ENCODE measurements at places on chromosomes 4 and X.

- H3K4me1 ChIP-seq, result no peaks in the 10 kb centered on the region
- no peaks in the 10 kb centered on the region for H3K36me3 ChIP-seq
- DNase-seq, result no peak
Observed at GRCh38 chrX:129556806-129557315, 16.8 kb downstream of the OCRL start.

DNA sequence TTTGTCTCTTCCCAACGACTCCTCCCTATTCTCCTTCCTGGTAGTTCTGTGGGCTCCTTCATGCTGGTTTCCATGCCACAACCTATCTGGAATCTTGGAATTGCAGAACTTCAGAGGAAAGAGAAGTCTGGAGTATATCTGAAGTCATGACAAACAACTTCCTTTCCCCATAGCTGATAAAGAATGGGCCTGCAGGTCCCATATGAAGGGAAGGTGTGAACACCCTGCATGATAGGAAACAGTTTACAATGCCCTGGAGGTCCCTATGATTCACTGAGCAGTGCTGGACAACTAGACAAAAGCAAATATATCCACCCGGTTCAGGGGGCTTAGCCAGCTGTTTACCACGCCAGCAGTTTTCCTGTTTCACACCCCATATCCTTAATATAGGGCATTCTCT is 19.4 kb downstream of the FAM9C start:
- H3K36me3 ChIP-seq, result no peaks in the 10 kb centered on the region
- peak overlapping the region; percentile 11 for H3K27ac ChIP-seq
- DNase-seq, result no peak
- H3K4me1 ChIP-seq, result peaks cover 62% of the 10 kb centered on the region
- H3K4me3 ChIP-seq, result no peak overlapping the region
- H3K27me3 ChIP-seq, result no peaks in the 10 kb centered on the region

- H3K36me3 ChIP-seq, result no peaks in the 10 kb centered on the region
- H3K27me3 ChIP-seq, result no peaks in the 10 kb centered on the region
- peak overlapping the region; percentile 56 for H3K27ac ChIP-seq
- no peak overlapping the region for H3K4me3 ChIP-seq
- DNase-seq, result peak; percentile 70
Observed at GRCh38 chr4:110165382-110166286, 32.8 kb downstream of the ELOVL6 start.

DNA sequence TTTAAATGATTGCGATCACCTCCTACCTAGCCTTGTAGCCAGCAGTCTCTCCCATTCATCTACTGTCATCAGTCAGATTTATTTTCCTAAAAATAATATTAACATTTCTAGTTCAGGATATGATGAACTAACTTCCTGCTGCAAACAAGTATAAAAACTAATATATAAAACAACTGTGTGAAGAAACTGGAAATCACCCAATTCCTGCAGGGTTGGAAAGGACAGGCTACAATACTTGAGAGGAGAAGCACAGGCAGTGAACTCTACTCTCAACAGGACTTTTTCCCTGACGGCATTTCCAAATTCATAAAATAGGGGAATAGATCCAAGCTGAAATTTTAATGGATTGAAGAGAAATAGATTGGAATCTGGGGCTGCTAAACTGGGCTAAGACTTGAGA is 14.2 kb upstream of the BBS12 start:
- H3K36me3 ChIP-seq, result no peaks in the 10 kb centered on the region
- no peak for DNase-seq
- no peak overlapping the region for H3K4me3 ChIP-seq
- H3K27ac ChIP-seq, result no peak overlapping the region
- H3K27me3 ChIP-seq, result no peaks in the 10 kb centered on the region
- H3K4me1 ChIP-seq, result no peaks in the 10 kb centered on the region

DNA sequence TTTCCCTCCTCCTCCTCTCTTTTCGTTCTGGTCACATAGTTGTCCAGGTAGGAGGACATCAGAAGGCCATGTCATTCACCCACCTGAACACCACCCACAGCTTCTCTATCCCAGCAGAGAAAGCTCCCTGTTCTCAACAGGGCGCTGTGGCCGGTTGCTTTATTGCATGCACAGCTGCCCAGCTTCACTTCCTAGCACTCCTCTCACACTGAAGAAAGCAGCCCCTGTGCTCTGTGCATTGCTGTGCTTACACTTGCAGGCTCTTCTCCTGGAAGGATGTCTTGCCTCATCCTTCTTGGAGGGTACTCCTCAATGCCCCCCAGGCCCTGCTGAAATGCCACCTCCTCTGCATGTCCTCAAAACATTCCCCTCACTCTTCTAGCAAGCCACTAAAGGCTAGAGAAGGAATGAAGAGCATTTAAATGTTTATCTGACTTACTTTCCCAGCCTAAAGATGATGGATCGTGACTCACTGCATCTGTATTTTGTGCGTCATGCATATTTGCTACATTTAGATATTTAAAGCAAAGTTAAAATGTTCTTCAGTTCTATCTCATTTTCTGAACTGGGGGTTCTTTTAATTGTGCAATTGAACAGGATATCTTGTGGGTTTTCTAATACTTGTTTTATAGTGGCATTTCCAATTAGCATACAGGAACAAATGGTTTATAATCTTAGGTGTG is 186.4 kb upstream of the PUDP start:
- no peak for DNase-seq
- no peaks in the 10 kb centered on the region for H3K27me3 ChIP-seq
- no peak overlapping the region for H3K4me3 ChIP-seq
- no peaks in the 10 kb centered on the region for H3K36me3 ChIP-seq
- no peaks in the 10 kb centered on the region for H3K4me1 ChIP-seq

- no peaks in the 10 kb centered on the region for H3K36me3 ChIP-seq
- H3K4me1 ChIP-seq, result no peaks in the 10 kb centered on the region
- no peak within 1 kb of the TSS for H3K4me3 ChIP-seq
- peak; percentile 20 for DNase-seq
Observed at GRCh38 chr4:151325111-151325948, at the start of gene SH3D19. TSS of gene SH3D19 (minus strand) at chr4:151325605. CDS start at chr4:151325352, 253 bp downstream.

- no peak for DNase-seq
- no peaks in the 10 kb centered on the region for H3K4me1 ChIP-seq
- no peaks in the 10 kb centered on the region for H3K36me3 ChIP-seq
- H3K27me3 ChIP-seq, result no peaks in the 10 kb centered on the region
Observed at GRCh38 chrX:43666311-43666912, 10.3 kb downstream of the MAOA start.

DNA sequence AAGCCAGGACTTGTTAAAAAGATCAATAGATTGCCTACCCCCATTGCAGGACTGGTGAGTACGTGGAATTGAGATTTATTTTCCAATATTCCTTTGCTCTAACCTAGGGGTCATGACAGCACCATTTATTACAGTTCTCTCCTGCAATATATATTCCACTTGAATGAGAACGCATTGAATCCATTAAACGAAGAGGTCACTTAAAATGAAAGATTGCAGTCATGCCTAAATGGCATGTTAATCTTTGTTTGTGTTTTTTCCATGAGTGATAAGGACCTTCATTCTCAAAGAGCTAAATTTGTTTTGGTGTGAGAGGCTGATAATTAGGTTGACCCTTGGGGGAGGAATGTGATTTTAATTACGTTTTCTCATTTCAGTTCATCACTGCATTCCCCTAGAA is 13.5 kb upstream of the LIMCH1 start:
- no peaks in the 10 kb centered on the region for H3K36me3 ChIP-seq
- H3K4me3 ChIP-seq, result no peak overlapping the region
- no peak overlapping the region for H3K27ac ChIP-seq
- no peaks in the 10 kb centered on the region for H3K4me1 ChIP-seq

DNA sequence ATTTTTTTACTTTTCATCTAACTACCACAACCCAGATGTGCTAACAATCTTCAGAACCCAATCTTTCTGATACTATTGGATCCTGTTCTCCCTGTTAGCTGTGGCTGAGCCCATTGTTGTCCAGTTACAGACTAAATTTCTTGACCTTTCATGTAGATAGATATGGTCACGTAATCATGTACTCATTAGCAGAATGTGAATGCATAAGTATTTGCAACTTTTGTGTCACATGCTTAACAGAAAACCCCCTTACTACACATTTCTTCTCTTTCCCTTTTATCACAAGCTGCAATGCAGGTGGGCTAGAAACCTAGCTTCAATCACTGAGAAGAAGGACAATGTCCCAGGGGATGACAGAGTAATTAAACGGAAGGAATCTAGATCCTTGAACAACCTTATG is 13.1 kb upstream of the FAM13A start:
- no peaks in the 10 kb centered on the region for H3K36me3 ChIP-seq
- peaks cover 3% of the 10 kb centered on the region for H3K27me3 ChIP-seq
- no peak overlapping the region for H3K4me3 ChIP-seq

GRCh38 chrX:129798456-129798855 is 18.7 kb downstream of the SASH3 start:
- no peak for DNase-seq
- H3K4me1 ChIP-seq, result no peaks in the 10 kb centered on the region
- H3K27ac ChIP-seq, result no peak overlapping the region
- H3K36me3 ChIP-seq, result peaks cover 33% of the 10 kb centered on the region
- H3K27me3 ChIP-seq, result no peaks in the 10 kb centered on the region

DNA sequence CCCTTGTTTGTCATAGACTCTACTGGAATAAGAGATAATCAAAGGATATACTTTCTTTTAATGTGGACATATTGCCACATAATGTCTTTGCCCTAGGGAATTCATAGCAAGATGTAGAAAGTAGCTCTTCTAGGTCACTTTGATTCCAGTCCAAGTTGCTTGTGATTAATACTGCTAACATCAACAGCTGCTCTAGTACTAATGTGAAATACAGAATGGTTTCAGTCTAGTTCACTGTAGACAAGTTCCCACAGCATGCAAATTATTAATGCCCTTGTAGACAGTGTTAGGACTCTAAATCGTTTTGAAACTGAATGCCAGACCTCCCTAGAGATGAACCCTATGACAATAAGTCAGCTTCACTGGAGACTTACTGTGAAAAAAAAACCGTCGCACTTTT is 494.6 kb upstream of the ATOH1 start:
- no peak overlapping the region for H3K4me3 ChIP-seq
- DNase-seq, result no peak
- no peaks in the 10 kb centered on the region for H3K27me3 ChIP-seq
- H3K4me1 ChIP-seq, result no peaks in the 10 kb centered on the region

DNA sequence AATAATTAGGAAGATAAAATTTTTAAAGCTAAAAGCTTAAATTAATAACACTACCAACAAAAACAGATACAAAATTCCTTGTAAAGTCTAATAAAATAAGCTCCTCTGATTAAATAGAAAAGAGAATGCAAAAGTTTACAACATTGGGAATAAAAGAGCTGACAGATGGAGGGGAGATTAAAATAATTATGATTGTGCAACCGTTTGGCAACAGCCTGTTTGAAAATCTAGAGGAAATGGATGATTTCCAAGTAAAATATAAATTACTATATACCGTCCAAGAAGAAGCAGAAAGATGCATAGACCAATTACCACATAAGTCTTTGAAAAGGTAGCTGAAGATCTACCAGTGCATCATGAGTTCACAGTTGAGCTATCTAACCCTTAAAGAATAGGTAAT is 46.4 kb upstream of the VBP1 start:
- H3K4me3 ChIP-seq, result no peak overlapping the region
- H3K36me3 ChIP-seq, result no peaks in the 10 kb centered on the region
- H3K27ac ChIP-seq, result no peak overlapping the region
- no peaks in the 10 kb centered on the region for H3K4me1 ChIP-seq

- no peak overlapping the region for H3K27ac ChIP-seq
- DNase-seq, result no peak
- H3K27me3 ChIP-seq, result no peaks in the 10 kb centered on the region
- H3K4me1 ChIP-seq, result no peaks in the 10 kb centered on the region
- no peaks in the 10 kb centered on the region for H3K36me3 ChIP-seq
Observed at GRCh38 chrX:11626351-11626750, 39.4 kb downstream of the ARHGAP6 start.

- no peak for DNase-seq
- no peaks in the 10 kb centered on the region for H3K36me3 ChIP-seq
- no peaks in the 10 kb centered on the region for H3K27me3 ChIP-seq
- no peak overlapping the region for H3K4me3 ChIP-seq
- no peak overlapping the region for H3K27ac ChIP-seq
Observed at GRCh38 chr4:3254302-3255131, 5.6 kb downstream of the MSANTD1 start.

DNA sequence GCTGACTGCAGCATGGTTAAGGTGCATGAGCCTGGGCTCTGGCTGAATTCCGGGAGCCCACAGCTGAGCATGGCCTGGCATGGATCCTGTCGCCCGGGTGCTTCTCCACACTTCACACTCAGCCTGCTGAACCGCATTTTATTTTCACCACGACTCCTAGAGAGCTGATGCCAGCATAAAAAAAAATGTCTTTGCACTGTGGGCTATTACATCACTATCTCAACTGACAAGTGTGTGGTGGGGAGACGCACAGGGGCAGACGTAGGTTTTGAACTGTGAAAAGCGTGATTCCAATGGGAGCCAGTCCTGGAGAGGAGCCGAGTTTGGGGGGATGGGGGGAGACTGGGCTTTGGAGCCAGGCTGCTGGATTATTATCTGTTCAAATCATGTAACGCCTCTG is 36.8 kb downstream of the BCOR start:
- peaks cover 9% of the 10 kb centered on the region for H3K36me3 ChIP-seq
- no peak for DNase-seq
- peak overlapping the region; percentile 6 for H3K27ac ChIP-seq

DNA sequence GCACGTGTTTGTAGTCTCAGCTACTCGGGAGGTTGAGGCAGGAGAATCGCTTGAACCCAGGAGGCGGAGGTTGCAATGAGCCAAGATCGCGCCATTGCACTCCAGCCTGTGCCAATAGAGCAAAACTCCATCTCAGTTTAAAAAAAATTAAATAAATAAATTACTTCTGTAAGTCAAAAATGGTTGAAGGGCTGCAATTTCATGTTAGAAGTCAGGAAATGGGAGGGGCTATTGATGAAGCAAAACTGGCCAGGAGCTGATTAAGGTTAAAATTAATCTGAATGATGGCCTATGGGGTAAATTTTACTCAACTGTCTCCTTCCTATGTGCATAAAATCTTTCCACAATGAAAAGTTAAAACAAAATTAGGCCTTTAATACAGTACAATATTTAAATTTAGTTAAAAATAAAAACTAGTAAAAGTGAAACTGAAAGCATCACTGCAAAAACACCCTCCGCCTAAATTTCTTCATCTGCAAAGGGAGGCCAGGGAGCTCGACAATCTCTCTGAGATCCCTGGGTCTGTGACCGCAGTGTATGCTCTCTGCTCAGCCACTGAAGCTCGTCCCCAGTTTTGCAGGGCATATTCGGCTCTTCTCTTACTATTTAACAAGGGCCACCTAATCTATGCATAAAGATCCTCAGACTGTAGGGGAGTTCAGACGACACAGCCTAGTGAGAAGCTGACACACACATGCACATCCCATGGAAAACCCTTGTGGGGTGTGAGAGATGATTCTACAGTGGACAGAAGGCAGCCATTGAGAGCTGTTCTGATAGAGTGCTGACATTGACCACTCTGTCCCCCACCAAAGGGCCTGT is 57.2 kb downstream of the IRF2 start:
- H3K27ac ChIP-seq, result peak overlapping the region; percentile 74
- peaks cover 51% of the 10 kb centered on the region for H3K4me1 ChIP-seq
- peak overlapping the region; percentile 64 for H3K4me3 ChIP-seq
- H3K36me3 ChIP-seq, result peaks cover 14% of the 10 kb centered on the region
- DNase-seq, result peak; percentile 45
- H3K27me3 ChIP-seq, result no peaks in the 10 kb centered on the region

- H3K4me3 ChIP-seq, result peak overlapping the region; percentile 32
- peaks cover 12% of the 10 kb centered on the region for H3K4me1 ChIP-seq
- no peaks in the 10 kb centered on the region for H3K36me3 ChIP-seq
- no peak for DNase-seq
- no peak overlapping the region for H3K27ac ChIP-seq
Observed at GRCh38 chr4:80196259-80196921, 913 bp upstream of the PRDM8 start.
